MCF 10A (cell line): ENCODE measurements at places on chromosomes 6 and 20. TPM values are rescaled to one million over a fixed set of nuclear protein-coding genes. Genes with fewer than 3 reads are reported as not detected.

The POFUT1 gene
- 43.1 and 43.9 TPM in 2 replicates for total RNA-seq

The ADGRG6 gene
- 28.8 and 44.2 TPM in 2 replicates for total RNA-seq

The HLA-DMA gene
- 2.4 and 2.9 TPM in 2 replicates for total RNA-seq

The HLA-G gene
- total RNA-seq = not detected in 2 replicates

The MYB gene
- not detected in 2 replicates for total RNA-seq

The BEND6 gene
- 2.1 and 4.2 TPM in 2 replicates for total RNA-seq

The UNC5CL gene
- total RNA-seq = 0.19 and 0.59 TPM in 2 replicates

The HCK gene
- total RNA-seq = not detected in 2 replicates
